Osteocyte (in vitro differentiated cells): ENCODE measurements at places on chromosomes 4 and X. TPM values are rescaled to one million over a fixed set of nuclear protein-coding genes. Genes with fewer than 3 reads are reported as not detected.
A peak's percentile ranks its signal among the peaks of the same experiment; 100 is the strongest.

DNA sequence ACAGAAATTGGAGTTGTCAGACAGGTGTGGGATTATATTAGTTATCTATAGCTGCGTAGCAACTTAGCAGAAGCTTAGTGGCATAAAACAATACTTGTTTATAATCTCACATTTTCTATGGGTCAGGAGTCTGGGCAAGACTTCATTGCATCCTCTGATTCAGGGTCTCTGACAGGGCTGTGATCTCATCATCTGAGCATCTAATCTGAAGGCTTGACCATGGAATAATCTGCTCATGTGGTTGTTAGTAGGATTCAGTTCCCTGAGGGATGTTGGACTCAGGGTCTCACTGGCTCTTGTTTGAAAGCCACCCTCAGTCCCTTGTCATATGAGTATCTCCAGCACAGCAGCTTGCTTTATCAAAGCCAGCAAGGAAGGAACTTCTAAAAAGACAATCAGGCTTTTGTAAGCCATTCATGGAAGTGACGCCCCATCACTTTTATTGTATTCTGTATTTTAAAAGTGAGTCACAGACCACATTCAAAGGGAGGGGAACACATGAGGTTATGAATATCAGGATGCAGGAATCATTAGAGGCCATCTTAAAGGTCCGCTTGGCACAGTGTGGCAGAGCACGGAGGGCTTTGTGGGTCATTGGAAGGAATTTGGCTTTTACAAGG is 37.2 kb upstream of the FAM9B start:
- H3K27me3 ChIP-seq = peaks cover 18% of the 10 kb centered on the region
- no peak overlapping the region for H3K4me3 ChIP-seq
- DNase-seq = no peak

DNA sequence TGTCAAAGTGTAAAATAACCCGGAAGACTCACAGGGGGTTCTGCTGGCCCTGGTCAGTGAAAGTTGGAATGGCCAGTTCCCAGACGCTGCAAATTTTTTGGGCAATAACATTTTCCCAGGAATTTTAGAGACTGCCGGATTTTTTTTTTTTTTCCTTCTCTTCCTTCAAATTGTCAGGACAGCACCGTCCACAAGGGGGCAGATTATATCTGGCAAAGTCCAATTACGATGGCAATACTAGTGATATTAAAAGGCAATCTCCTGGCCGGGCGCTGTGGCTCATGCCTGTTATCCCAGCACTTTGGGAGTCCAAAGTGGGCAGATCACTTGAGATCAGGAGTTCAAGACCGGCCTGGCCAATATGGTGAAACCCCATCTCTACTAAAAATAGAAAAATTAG is 20.5 kb downstream of the SLC25A5 start:
- H3K4me3 ChIP-seq = no peak overlapping the region
- peaks cover 2% of the 10 kb centered on the region for H3K4me1 ChIP-seq
- no peaks in the 10 kb centered on the region for H3K36me3 ChIP-seq
- no peaks in the 10 kb centered on the region for H3K27me3 ChIP-seq
- DNase-seq = no peak
- no peak overlapping the region for H3K27ac ChIP-seq

DNA sequence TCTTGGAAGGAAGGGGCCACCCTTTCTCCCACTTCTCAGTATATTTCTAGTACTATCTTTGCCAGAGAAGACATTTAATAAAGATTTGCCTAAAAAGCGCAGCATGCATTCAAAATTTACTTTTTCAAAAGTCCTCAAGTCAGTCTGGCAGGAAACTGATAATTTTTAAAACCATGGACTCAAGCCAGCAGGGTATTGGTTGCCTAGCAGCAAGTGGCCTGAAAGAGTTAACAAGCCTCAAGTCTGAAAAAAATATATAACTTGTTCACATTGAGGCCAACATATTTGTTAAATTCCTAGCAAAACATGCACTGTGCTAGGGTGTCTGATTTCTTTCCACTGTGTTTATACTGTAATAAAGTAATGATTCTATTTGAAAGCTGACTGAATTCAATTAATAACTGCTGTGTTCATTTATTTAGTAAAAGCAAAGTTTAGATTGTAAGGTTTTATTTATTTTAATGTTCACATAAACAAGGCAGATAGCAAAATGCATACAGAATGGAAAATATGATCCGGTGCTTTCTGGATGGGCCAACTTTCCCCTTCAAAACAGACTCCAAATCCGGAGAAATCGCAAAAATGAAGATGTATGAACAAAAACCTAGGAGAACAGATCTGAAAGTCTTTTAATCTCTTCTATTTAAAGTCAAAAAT is 218.5 kb upstream of the FGF13 start:
- no peaks in the 10 kb centered on the region for H3K4me1 ChIP-seq
- no peaks in the 10 kb centered on the region for H3K36me3 ChIP-seq
- no peak overlapping the region for H3K27ac ChIP-seq
- DNase-seq = no peak

GRCh38 chr4:77126809-77127208 is 30.2 kb upstream of the CCNG2 start:
- H3K4me3 ChIP-seq = no peak overlapping the region
- H3K27ac ChIP-seq = no peak overlapping the region
- H3K36me3 ChIP-seq = no peaks in the 10 kb centered on the region
- peaks cover 53% of the 10 kb centered on the region for H3K27me3 ChIP-seq

DNA sequence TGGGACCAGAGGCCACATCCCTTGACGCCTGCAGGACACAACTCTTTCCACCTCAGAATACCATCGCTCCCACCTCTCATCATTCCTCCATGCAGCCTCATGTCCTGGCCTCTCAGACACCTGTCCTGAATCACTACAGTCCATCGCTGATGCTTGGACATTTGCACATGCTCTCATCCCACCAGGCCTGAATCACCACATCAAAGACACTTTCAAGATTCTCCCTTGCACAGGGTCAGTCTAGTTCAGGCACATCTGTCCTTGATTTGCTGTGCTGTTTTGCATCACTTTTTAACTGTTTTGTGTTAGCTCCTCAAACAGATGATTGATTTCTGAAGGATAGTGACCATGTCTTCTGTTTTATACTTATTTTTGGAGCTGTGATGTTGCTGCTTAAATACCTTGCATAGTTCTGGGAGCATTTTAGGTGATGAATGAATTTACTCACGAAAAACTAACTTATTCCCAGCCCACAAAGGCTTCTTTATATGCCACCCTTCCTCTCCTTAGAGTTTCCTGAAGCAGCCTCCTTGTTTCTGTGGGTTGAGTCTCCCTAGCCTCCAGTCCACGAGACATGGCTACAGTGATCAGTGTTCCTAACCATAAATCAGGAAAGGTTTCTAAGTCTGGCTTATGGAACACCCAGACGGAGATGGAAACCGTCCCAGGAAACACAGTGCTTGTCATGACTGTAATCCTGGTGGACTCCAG is 2.6 kb downstream of the FAM114A1 start:
- peaks cover 23% of the 10 kb centered on the region for H3K36me3 ChIP-seq
- H3K27ac ChIP-seq = peak overlapping the region; percentile 97
- no peak for DNase-seq
- H3K4me1 ChIP-seq = peaks cover 51% of the 10 kb centered on the region

KLHL4 gene
- 0.38 and 0.63 TPM in 2 replicates for total RNA-seq
